ENCODE measurements at places on chromosomes 3 and 15.

GRCh38 chr3:99730870-99731269 lies 86.8 kb upstream of the CMSS1 start:
- DNase-seq: no peak

DNA sequence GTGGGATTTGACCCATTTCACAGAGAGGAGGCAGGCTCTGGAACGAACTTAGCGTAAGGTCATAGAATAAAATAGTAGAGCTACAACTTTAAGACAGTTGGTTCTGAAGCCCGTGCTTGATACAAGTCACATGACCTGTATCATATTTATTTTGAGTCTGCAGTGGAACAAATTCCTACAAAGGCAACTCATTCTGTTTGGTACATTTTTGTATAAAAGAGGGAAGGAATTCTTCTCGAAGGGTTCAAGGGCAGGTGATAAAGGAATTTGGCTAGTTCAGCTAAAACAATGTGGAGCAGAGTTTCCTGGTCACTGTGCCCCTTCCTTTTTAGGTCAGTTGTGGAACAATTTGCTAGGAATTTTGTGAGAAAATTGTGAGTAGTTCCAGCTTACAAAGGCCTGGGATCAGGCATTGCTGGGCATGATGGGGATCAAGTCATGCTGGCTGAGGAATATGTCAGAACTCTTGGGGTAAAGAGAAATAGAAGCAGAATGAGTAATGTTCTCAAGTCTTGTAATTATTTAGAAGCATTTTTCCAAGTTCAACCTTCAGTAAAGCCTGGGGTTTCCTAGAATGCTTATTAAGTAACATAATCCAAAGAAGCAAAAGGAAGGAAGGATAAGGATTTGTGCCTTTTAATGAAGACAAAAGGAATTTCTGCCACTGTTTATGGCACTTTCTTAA lies 19.1 kb downstream of the USP3 start:
- DNase-seq: peak; percentile 52

DNA sequence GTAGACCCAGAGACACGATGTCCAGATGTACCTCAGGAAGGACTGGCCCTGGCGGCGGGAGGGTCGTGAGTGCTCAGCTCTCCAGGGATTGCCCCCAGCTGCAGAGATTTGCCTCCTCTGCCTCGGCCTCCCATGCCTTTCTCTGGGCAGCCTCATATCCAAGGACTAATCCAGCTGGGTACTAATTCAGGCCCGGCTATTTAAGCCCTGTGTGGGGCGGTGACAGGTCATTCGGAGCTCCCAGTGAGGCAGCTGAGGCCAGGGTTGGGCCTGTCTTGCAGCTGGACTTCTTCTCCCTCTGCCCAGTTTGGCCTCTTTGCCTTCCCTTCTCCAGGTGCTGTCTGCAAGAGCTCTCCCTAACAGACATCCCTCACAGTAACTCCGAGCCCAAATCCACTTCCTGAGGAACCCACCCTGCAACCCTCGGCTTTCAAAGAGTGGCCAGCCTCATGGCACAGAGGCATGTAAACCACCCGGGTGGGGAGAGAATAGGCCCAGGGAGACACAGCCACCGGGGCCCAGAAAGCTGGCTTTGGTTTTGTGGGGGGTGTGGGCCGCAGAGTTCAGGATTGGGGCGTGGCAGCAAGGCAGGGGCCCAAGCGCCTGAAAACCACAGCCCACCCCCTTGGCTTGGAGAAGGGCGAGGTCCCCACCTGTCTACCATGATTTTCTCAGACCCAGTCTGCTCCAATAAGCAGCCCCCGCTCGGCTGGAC lies 85.8 kb downstream of the PPCDC start:
- no peak for DNase-seq

GRCh38 chr3:154235330-154235729 lies 89.0 kb downstream of the DHX36 start:
- peak; percentile 54 for DNase-seq

GRCh38 chr3:106172780-106173179 lies 304.0 kb upstream of the CBLB start:
- DNase-seq: no peak

GRCh38 chr3:77298417-77298816 lies 258.5 kb downstream of the ROBO2 start:
- DNase-seq: peak; percentile 18

- DNase-seq: no peak
Observed at GRCh38 chr3:71858503-71859122, 73.7 kb upstream of the PROK2 start.

Measured in choroid plexus epithelial cell (primary cell).